Right lobe of liver (tissue), 6 donors: ENCODE measurements at places on chromosomes 3 and 15. TPM values are rescaled to one million over a fixed set of nuclear protein-coding genes. Genes with fewer than 3 reads are reported as not detected.

- no peak for DNase-seq
- no peaks in the 10 kb centered on the region for H3K36me3 ChIP-seq
- no peaks in the 10 kb centered on the region for H3K27me3 ChIP-seq
- H3K4me1 ChIP-seq: no peaks in the 10 kb centered on the region
- H3K27ac ChIP-seq: no peak overlapping the region
- H3K4me3 ChIP-seq: no peak overlapping the region
These were observed 135.8 kb downstream of the THSD4 start for GRCh38 chr15:71250936-71251583.

GRCh38 chr15:58522391-58522790, 90.6 kb downstream of the LIPC start:
- H3K27me3 ChIP-seq: no peaks in the 10 kb centered on the region
- H3K27ac ChIP-seq: no peak overlapping the region
- DNase-seq: no peak
- H3K4me3 ChIP-seq: no peak overlapping the region
- H3K36me3 ChIP-seq: no peaks in the 10 kb centered on the region

The RTP1 gene
- total RNA-seq: not detected

GRCh38 chr3:7576071-7576470, 715.2 kb downstream of the GRM7 start:
- H3K36me3 ChIP-seq: no peaks in the 10 kb centered on the region
- H3K27ac ChIP-seq: no peak overlapping the region

DNA sequence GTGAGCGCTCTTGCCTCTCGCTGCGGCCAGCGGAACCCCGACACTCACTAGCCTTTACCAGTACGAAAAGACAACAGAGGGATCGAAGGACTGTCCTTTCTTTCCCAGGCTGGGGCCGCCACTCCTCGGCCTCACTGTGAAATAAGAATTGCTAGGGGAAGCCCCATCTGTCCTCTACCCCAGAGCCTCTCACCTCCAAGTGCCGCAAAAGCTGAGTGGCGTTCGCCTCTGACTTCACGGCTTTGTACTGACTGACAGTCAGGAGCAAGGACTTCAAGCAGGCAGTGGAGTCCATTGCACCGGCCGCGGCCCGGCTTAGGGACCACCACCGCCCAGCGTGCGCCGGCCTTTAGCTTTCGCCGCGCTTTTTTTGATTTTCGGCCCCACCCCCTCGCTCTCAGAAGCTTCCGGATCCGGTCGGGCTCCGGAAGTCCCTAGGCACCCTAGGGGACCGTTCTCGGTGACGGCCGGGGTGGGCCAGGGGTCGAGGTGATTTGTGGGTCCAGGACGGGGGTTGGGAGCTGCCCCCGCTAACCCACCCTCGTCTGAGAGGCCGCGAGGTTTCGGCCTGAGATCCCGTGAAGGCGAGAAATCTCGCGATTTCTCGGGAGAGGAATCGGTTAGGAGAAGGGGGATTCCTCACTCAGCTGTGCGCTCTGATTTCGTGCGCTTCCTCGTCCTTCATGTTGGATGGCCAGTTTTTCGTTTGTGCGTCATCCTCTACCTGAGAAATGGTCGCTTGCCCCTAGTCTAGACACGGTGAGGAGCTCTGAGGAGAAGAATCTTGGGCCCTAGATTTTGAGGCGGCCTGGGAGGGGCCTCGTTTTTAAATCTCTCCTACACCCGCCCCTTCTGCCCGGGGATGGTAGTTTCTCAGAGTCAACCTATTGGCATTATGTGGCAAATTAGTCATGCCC, at the start of the genes CIP2A and DZIP3:
Gene CIP2A (minus strand): TSS at position 358 of the 917 bp plus-strand sequence. CDS start 63 bp downstream, at position 295.
Gene DZIP3 (plus strand): TSS at position 642 of the 917 bp plus-strand sequence. CDS start 15,685 bp downstream, outside the sequence.
- DNase-seq: peak; percentile 87
- peaks cover 7% of the 10 kb centered on the region for H3K4me1 ChIP-seq
- no peaks in the 10 kb centered on the region for H3K36me3 ChIP-seq

DNA sequence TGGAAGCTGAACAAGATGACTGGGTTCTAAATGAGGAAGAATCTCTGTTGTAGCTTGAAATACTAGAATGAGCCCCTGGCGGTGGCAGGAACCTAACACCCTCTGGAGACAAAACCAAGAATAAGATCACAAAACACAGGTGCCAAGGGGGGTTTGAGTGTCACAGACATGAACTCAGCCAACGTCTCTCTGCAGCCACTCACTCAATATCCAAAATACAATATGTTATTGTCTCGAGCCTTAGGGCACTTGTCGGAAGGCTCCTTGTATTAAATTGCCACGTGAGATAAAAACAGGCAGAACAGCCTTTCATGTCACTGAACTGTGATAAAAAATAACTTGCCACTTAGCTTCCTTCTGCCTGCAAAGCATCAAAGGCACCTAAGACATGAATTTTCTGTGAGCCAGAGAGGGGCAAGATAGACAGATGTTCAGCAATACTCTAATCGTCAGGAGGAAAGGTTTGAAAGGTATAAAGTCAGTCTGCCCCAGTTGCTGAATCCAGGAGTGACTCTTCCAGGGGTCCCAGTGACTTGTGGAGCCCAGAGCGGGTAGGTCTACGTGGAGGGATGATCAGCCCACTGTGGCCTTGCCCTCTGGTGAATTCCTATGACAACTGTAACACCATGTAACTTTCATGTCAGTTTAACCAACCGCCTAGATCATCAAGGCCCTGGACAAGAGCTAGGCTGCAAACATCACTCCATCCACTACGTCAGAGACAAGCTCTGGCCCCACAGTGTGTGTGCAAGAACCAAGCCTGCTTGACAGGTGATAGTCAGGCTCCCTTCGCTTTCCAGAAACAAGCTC, 165.2 kb downstream of the OSBPL10 start:
- no peak overlapping the region for H3K27ac ChIP-seq
- no peaks in the 10 kb centered on the region for H3K27me3 ChIP-seq
- no peaks in the 10 kb centered on the region for H3K4me1 ChIP-seq
- no peak for DNase-seq

The ZIC1 gene
- total RNA-seq: 8.1 TPM

- no peaks in the 10 kb centered on the region for H3K27me3 ChIP-seq
- H3K27ac ChIP-seq: no peak overlapping the region
- no peaks in the 10 kb centered on the region for H3K4me1 ChIP-seq
- H3K36me3 ChIP-seq: no peaks in the 10 kb centered on the region
These were observed 3.5 kb upstream of the PPIB start for GRCh38 chr15:64166102-64166890.

The GNB4 gene
- total RNA-seq: 5.1 TPM

DNA sequence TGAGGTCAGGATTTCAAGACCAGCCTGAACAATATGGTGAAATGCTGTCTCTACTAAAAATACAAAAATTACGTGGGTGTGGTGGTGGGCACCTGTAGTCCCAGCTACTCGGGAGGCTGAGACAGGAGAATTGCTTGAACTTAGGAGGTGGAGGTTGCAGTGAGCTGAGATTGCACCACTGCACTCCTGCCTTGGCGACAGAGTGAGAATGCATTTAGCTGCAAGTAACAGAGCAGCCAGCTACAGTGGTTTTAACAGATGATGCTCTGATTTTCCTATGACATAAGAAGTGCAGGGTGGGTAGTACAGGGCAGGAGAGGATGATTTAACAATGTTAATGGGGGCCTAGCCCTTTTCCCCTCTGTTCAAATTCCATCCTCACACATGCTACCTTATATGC, 267.9 kb downstream of the RPLP1 start:
- no peaks in the 10 kb centered on the region for H3K36me3 ChIP-seq
- H3K27ac ChIP-seq: no peak overlapping the region
- H3K27me3 ChIP-seq: no peaks in the 10 kb centered on the region

GRCh38 chr3:71464613-71465012, 118.9 kb downstream of the FOXP1 start:
- H3K36me3 ChIP-seq: no peaks in the 10 kb centered on the region
- no peak overlapping the region for H3K4me3 ChIP-seq

The SLC12A8 gene
- total RNA-seq: 20.1 TPM

The CXCR6 gene
- total RNA-seq: not detected

- no peak overlapping the region for H3K27ac ChIP-seq
- no peaks in the 10 kb centered on the region for H3K27me3 ChIP-seq
- DNase-seq: no peak
- H3K36me3 ChIP-seq: no peaks in the 10 kb centered on the region
- H3K4me1 ChIP-seq: no peaks in the 10 kb centered on the region
These were observed 171.0 kb upstream of the SMAD3 start for GRCh38 chr15:66894363-66894762.

- H3K27me3 ChIP-seq: no peaks in the 10 kb centered on the region
- peak overlapping the region; percentile 45 for H3K27ac ChIP-seq
- H3K36me3 ChIP-seq: no peaks in the 10 kb centered on the region
- peaks cover 22% of the 10 kb centered on the region for H3K4me1 ChIP-seq
- no peak overlapping the region for H3K4me3 ChIP-seq
These were observed 399.6 kb upstream of the TBL1XR1 start for GRCh38 chr3:177596816-177597271.

- H3K36me3 ChIP-seq: no peaks in the 10 kb centered on the region
- no peaks in the 10 kb centered on the region for H3K27me3 ChIP-seq
- peak; percentile 96 for DNase-seq
- H3K27ac ChIP-seq: peak overlapping the region; percentile 77
- no peaks in the 10 kb centered on the region for H3K4me1 ChIP-seq
These were observed 40.8 kb downstream of the CHST14 start for GRCh38 chr15:40511472-40512133.

GRCh38 chr15:73932381-73933191, 6.3 kb downstream of the LOXL1 start:
- H3K4me3 ChIP-seq: no peak overlapping the region
- peaks cover 3% of the 10 kb centered on the region for H3K27me3 ChIP-seq
- no peak overlapping the region for H3K27ac ChIP-seq
- H3K36me3 ChIP-seq: no peaks in the 10 kb centered on the region
- DNase-seq: no peak
- no peaks in the 10 kb centered on the region for H3K4me1 ChIP-seq

The CFAP92 gene
- 0.21 TPM for total RNA-seq

GRCh38 chr15:95830281-95830680, 500.2 kb upstream of the NR2F2 start:
- H3K27ac ChIP-seq: no peak overlapping the region
- H3K4me3 ChIP-seq: no peak overlapping the region
- no peak for DNase-seq

GRCh38 chr3:150324788-150325187, 83.3 kb upstream of the TSC22D2 start:
- H3K27ac ChIP-seq: no peak overlapping the region
- H3K4me1 ChIP-seq: no peaks in the 10 kb centered on the region
- H3K27me3 ChIP-seq: no peaks in the 10 kb centered on the region
- no peak overlapping the region for H3K4me3 ChIP-seq

GRCh38 chr15:47246317-47246716, 471.0 kb upstream of the SEMA6D start:
- DNase-seq: no peak
- no peaks in the 10 kb centered on the region for H3K36me3 ChIP-seq
- no peak overlapping the region for H3K4me3 ChIP-seq
- no peaks in the 10 kb centered on the region for H3K27me3 ChIP-seq
- H3K27ac ChIP-seq: no peak overlapping the region
- H3K4me1 ChIP-seq: no peaks in the 10 kb centered on the region

DNA sequence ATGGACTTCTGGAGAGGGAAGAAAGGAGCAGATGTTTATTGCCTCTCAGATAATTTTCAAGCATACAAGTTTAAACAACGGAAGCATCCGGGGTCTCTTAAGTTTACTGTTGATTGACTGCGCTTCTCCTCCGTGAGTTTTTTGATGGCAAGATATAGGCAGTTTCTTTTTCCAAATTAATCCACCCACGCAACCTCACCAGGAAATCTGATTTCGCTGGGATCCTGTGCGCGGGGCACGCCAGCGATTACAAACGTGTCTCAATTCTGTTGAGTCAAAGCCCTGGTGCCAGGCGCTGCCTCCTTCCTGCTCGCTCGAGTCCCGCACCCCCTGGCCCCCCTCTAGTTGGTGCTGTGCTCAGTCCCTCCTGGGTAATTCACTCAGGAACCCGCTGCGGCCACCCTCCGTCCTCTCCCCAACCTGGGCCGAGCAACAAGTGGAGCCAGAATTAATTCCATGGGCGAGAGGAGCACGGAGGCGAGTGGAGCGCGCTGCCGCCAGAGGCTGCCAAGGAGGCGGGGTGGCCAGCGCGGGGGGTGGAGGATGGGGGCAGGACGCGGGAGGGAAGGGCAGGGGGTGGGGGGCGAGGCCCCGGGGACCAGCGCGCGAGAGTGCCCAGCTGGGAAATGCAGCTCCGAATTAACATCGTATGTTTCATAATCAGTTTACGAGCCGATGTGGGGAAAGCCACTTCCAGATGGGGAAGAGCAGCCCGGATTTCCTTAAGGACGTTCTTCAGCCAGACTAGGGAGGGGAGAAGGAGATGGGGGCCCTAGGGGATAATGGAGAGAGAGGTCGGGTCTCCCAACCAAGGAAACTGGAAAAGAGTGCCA, 6.0 kb downstream of the WNT5A start:
- H3K27me3 ChIP-seq: no peaks in the 10 kb centered on the region
- DNase-seq: no peak
- no peak overlapping the region for H3K4me3 ChIP-seq
- H3K36me3 ChIP-seq: no peaks in the 10 kb centered on the region
- no peak overlapping the region for H3K27ac ChIP-seq

DNA sequence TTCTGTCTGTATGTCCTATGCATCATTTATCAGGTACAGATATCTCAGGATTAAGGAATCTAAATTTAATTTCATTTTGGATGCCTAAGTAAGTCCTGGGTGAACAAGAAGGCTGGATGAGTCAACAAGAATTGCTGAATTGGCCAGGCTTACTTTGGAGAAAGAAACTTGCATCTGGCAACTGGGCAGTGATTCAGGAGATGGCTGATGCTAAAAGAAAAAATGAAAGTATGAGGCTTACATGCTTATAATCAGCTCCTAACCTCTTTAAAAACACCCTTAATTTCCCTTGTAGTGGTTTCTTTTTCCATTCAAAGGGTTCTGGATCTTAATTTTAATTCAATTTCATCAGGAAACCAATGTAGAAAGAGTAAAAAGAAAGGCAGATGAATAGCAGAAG, 228.8 kb upstream of the PEX5L start:
- H3K27ac ChIP-seq: no peak overlapping the region
- H3K27me3 ChIP-seq: no peaks in the 10 kb centered on the region
- no peaks in the 10 kb centered on the region for H3K36me3 ChIP-seq
- no peaks in the 10 kb centered on the region for H3K4me1 ChIP-seq
- DNase-seq: no peak

The CKMT1A gene
- total RNA-seq: 1.3 TPM

The C3orf22 gene
- total RNA-seq: not detected

DNA sequence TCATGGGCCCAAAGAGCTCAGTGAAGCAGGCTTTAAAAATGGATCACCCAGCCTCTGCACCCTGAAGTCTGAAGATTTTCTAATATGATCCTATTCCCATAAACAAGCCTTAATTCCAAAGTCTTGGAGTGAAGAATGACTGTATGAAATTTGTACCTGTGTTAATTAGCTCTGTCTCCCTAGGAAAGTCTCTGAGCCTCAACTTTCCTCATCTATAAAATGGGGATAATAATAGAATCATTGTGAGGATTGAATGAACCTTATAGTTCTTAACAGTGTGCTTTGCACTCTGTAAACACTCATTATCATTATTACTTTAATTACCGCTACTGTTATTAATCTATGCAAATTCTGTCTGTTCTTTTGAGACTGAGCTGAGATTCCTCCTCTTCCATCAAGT, 61.9 kb downstream of the CDAN1 start:
- no peaks in the 10 kb centered on the region for H3K36me3 ChIP-seq
- H3K4me3 ChIP-seq: no peak overlapping the region
- no peak for DNase-seq
- no peaks in the 10 kb centered on the region for H3K27me3 ChIP-seq
- no peaks in the 10 kb centered on the region for H3K4me1 ChIP-seq
- no peak overlapping the region for H3K27ac ChIP-seq
